Activated naive CD8-positive, alpha-beta T cell treated with anti-CD3 and anti-CD28 coated beads, Interleukin-2, amount 50 U/mL, for 24 hours (primary cell): ENCODE measurements at places on chromosomes 5 and 9.
A peak's percentile ranks its signal among the peaks of the same experiment; 100 is the strongest.

DNA sequence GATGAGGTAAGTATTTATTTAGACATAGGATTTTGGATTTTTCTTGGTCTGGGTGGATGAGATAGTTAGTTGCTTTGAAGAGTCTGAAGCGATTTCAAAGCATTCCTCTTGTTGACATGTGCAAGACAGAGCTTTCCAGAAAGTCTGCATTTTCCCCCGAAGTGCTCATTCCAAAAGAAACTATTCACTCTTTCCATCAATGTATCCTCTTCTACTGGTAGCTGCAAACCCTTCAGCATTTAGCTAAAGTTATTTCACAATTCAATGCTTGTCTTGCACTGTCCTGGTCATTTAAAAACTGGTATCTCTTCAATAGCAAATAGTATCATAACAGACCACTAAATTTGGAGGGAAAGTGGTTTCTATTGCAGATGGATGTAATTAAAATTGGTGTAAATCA lies 13.0 kb downstream of the NREP start:
- DNase-seq: no peak

DNA sequence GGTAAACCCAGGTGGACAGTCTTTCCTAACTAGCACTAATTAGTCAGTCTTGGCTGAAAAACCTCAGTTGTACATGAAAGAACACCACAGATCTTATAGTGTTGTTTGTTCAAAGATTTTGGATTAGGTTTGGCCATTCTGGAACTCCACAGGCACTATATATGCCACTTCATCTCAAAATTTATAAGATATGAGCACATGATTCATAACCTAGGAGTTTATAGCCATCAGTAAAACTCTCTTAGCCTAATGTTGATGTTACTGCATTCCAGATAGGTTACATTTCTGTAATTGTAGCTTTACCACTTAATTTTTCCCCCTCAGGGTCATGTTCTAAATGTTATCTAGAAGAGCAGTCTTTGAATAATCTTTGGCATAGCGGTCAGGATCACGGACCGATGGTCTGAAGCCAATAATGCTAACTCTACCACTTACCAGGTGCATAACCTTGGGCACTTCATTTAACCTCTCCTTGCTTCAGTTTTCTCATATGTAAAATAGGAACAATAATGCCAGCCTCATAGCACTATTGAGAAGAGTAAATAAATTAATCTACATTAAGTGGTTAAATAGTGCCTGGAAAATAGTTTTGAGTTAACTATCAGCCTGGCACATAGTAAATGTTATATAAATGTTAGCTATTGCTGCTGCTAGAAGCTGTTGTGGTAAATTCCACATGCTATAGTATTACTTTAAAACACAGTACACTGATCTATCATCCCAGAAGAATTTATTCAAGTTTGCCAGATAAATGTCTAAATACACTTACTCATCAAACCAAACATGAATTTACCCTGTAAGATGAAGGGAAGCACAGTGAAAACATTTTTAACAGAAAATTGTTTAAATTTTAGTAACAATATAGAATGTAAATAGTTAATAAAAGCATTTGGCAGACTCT lies 743.9 kb downstream of the NR2F1-AS1 start:
- no peak for DNase-seq

- DNase-seq: no peak
Measured at GRCh38 chr9:129812385-129812784, 9.4 kb downstream of the TOR1B start.

DNA sequence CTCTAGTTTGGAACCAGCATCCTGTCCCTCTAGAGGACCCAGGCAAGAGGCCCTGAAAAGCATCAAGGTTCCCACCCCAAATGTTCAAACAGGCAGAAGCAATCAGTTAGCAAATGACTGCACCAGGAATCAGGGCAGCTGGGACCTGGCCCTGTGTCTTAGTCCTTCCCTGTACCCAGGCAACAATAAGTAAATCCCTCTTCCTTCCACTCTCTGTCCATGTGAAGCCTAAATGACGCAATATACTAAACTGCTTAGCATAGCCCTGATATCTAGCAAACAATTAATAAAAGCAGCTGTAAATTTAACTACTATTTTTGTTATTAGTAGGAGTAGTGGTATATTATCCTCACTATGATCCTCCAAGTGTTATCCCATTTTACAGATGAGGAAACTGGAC lies 13.2 kb upstream of the ADRA1B start:
- no peak for DNase-seq

- DNase-seq: no peak
Measured at GRCh38 chr5:114174837-114175236, 187.0 kb upstream of the KCNN2 start.

DNA sequence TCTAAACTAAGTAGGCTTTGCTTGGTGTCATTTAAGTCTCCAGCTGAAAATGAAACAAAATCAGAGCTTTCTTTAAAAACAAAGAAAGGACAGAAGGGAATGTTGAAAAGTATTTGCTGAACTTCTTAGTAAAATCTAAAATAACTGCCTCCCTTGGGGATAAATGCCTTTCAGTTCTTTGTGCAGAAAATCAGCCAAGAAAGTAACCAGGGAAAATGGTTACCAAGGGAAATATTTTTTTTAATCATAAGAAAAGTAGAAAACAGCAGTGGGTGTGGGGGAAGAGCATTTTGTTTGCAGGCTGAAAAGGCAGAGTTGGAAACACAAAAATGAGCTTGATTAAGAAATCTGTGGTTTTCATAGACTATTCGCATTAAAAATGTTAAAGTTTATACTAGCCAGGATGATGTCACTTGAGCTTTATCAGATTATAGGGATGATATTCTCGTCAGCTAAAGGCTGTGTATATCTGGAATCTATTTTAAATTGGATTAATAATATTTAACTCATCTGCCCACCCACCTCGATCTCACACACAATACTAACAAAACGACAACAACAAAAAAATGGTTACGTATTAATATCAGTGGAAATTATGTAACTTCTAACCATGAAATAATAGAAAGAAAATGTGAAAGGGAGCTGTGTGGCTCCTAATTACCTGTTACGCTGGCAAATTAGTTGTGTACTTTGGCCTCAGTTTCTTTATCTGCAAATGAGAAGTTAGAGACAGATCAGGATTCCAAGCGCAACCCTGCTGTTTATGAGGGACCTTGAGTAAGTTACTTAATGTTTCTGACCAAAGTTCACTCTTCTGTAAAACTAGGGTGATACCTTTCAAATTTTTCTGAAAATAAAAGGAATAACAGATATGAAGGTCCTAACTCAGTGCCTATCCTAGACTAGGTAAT lies at the start of gene ECM2:
TSS of gene ECM2 (minus strand) at position 51 of the 911 bp plus-strand sequence. CDS start 13,124 bp downstream, outside the sequence.
- no peak for DNase-seq

GRCh38 chr5:117461403-117461802 lies 886.8 kb upstream of the SEMA6A start:
- no peak for DNase-seq

DNA sequence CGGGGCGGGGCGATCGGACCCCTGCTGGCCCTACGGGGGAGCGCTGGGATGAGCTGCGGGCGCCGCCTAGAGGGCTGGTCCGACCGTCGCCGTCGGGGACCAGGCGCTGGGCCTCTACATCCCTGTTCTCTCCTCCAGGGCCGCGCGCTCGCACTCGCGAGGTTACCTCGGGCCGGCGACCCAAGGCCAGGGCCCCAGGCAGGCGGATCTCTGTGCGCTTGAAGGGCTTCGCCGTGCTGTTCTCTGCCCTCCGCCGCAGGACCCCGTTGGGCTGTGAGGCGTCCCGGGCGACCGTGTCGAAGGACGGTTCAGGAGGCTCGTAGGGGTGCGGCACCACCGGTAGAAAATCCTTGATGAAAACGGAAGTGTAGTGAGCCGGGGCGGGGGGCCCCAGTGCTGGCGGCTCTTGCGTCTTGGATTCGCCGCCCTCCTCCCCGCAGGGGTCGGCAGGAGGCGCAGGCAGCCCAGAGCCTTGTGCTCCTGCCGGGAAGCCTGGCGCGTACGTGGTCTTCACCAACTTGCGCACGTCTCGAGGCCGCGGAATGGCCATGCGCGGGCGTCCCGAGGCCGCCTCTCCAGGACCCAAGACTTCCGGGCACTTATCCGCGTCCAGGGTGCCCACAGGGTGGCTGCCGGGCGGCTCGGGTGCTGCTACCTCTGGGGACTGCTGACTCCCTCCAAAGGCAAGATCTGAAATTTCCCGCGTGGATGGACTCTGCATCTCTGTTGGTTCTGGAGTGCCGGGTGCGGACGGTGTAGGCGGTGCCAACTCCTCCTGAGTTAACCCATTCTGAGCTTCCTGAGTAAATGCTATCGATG lies 2.0 kb downstream of the PROB1 start:
- peak; percentile 92 for DNase-seq

- DNase-seq: no peak
Measured at GRCh38 chr9:76271755-76272154, 122.5 kb downstream of the RFK start.

- DNase-seq: no peak
Measured at GRCh38 chr5:97425511-97425910, 242.5 kb upstream of the RIOK2 start.

DNA sequence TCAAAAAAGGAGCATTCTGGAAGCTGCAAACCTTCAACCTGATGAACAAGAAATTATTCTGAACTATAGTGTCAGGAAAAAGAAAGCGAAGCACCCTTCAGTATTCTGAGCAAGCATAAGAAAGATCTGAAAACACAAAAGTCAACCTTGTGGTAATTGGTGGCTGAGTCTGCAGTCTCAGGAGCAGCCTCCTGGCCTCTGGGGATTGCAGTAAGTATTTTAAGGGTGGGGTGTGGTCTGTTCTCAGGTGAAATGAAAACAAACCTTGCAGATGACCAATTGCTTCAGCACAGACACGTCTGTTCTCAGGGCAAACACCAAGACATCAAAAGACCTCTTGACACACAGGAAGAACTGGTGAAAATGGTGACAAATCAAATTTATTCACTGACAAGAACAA lies 147.8 kb upstream of the RAPGEF1 start:
- DNase-seq: no peak

DNA sequence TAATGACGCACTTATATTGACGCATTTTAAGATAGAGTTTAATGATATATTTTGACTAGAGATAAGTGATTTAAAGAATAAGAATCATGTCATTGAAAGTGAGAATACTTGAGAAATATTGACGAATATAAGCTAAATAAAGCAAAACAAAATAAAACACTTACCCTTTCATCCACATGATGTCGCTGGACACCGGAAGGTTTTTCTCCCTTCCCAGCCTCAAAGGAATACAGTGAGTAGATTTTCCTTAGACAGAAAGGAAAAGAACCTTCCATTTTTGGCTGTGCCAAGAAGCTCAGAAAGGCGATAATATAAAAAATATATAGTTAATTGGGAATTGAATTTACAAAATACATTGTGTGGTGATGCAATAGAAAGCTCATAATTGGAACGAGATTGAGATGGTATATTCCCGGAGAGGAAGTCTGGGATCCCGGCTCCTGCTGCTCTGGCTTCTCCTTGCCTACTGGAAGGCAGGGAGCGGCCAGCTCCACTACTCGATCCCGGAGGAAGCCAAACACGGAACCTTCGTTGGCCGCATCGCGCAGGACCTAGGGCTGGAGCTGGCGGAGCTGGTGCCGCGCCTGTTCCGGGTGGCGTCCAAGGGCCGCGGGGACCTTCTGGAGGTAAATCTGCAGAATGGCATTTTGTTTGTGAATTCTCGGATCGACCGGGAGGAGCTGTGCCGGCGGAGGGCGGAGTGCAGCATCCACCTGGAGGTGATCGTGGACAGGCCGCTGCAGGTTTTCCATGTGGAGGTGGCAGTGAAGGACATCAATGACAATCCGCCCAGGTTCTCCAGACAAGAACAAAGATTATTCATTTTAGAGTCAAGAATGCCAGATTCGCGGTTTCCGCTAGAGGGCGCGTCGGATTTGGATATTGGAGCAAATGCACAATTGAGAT lies at the start of gene PCDHA5:
TSS of gene PCDHA5 (plus strand) at position 239 of the 906 bp plus-strand sequence.
- peak; percentile 40 for DNase-seq

- no peak for DNase-seq
Measured at GRCh38 chr9:94600258-94600657, 6.6 kb upstream of the FBP2 start.

- no peak for DNase-seq
Measured at GRCh38 chr5:107289030-107289714, 381.6 kb downstream of the EFNA5 start.

DNA sequence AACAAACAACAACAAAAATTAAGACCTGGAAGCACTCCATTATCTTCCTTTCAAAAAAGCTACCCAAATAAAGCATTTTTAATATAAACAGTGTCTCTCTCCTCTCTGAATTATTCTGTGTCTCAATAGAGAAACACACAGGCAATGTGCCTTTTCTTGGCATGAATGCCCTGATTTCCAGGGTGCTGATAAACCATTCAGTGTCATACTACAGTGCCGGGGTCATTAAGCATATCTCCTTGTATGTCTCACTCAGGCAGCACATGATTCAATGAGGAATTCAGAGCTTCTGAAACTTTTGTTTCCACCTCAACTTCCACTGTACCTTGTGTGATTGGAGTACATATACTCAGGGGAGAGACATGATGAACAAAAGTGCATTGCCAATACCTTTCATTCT lies 294.0 kb upstream of the SLC24A2 start:
- DNase-seq: no peak

DNA sequence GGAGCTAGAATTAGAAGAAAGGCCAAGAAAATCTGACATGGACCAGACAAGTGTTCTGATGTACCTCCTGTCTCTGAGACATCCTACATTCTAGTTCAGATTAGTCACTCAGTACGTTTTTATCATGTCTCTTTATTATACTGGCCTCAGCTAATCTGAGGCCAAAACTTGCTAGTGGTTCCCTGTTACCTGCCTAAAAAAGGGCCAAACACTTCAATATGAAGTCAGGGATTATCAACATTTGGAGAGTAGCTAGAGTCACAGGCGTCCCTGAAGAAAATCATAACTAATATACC lies 587.4 kb downstream of the PRELID2 start:
- DNase-seq: no peak

- no peak for DNase-seq
Measured at GRCh38 chr5:143003328-143003636, 233.1 kb downstream of the ARHGAP26 start.

GRCh38 chr5:173963182-173963838 lies 25.7 kb upstream of the C5orf47 start:
- no peak for DNase-seq

- no peak for DNase-seq
Measured at GRCh38 chr9:35177520-35177919, 15.7 kb downstream of the UNC13B start.

DNA sequence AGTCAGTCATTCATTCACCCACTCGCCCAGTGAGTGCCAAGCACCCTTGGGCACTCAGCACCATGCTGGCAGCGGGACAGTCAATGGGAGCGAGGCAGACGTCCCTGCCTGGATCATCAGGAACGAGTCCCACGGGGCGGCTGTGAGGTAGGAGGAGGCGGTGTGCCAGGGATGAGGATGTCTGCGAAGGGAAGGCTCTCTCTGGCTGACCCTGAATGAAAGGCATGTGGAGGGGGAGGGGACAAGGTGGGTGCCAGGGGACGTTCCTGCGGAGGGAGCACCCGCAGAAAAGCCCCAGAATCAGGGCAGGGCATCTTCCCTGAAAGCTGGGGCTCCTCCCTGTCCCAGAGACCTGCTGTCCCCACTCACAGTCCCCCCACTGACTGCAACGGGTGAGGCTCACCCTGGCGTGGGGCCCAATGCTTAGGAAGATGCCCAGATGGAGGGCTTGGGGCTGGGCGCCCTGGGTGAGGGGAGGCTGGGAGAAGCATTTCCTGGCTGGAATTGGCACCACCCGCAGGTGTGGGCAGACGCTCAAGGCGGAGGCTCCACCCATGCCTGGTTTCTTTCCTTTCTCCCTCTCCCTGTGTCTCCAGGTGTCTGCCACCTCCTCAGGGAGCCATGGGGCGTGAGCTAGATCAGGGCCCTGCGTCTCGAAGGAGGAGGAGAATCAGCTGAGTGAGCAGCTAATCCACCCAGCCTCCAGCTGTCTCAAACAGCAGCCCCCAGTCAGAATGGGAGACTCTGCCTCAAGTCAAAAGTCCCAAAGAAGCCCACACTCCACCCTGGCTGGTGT lies 179.0 kb upstream of the PPP1R26 start:
- no peak for DNase-seq
